ENCODE measurements at places on chromosomes 12 and 14.

GRCh38 chr14:55500219-55500701 lies 59.8 kb upstream of the TBPL2 start:
- no peak for DNase-seq

- no peak for DNase-seq
These were observed 87.0 kb downstream of the R3HDM2 start for GRCh38 chr12:57343703-57344378.

GRCh38 chr12:94648578-94648977 lies 1.8 kb downstream of the TMCC3 start:
- DNase-seq = no peak

GRCh38 chr12:39372929-39373328 lies 70.0 kb downstream of the KIF21A start:
- no peak for DNase-seq

DNA sequence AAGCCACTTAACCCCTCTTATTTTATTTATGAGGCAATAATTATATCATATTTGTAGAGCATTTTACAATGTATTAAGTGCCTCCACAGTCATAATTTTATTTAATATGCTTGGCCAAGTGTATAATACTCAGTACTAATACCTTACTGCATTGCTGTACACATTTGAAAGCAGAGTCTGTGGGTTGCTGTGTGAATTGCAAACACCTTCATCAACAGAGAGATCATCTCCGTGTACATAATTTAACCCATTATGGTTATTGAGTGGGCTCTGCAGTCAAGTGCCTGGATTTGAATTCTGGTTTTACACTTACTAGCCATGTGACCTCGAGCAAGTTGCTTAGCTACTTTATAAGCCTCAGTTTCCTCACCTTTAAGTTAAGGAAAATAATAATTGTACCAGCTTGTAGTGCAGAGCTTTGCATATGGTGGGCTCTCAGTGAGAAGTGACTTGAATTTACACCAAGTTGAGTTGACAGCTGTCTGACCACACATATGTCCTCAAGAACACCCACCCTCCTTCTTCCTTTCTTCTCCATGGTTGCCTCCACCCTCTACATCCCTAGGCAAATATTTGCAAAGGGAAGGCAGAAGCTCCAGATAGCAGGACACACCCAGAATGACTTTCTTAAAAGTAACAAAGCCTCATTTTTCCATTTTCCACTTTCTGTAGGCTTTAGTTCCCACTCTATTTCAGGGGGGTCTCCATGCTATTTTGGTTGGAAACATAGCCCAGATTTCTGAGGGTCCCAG lies 12.3 kb downstream of the CRACR2A start:
- no peak for DNase-seq

DNA sequence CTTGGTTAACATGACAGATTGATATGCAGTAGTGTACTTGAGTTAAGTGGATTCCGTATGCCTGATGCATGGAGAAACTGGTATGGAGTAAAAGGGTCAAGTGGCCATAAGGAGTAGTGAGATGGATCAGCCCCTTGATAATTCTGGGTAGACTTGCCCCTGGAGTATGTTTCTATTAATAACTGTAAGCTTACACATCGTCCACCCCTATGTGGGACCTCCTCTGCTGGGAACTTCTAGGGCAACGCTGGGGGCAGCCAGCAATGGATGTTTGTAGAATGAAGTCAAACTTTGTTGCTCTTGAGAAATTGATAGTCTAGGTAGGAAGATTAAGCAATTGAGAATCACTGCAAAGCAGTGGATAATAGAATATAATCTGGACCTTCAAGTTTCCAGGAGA lies 3.5 kb downstream of the C12orf75 start:
- DNase-seq = no peak

DNA sequence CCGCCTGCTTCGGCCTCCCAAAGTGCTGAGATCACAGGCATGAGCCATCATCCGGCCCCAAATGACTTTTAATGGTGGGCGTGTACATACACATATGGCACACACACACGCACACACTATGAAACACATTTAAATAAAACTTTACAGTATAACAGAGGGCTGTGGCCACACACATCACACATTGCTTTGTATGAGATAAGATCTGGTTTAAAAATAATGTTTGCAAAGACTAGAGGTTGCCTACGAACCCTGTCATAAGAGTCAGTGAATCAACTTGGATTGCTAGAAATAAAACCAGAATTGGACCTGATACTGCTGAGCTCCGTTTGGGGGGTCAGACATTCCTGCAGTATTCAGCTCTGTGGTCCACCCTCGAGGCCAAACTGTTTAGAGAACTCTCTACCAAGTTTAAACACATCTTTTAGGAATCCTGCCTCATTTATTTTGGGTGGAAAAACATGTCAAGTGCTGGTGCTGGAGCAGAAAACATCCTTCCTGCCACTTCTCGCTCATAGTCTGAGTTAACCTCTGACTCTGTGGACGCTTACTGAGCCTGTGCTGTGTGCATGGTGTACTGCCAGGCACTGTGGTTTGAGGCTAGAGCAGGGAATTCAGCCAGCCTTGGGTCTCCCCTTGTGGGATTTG lies 47.8 kb upstream of the EML1 start:
- no peak for DNase-seq

- no peak for DNase-seq
These were observed 380.8 kb downstream of the EGLN3 start for GRCh38 chr14:33569821-33570687.

DNA sequence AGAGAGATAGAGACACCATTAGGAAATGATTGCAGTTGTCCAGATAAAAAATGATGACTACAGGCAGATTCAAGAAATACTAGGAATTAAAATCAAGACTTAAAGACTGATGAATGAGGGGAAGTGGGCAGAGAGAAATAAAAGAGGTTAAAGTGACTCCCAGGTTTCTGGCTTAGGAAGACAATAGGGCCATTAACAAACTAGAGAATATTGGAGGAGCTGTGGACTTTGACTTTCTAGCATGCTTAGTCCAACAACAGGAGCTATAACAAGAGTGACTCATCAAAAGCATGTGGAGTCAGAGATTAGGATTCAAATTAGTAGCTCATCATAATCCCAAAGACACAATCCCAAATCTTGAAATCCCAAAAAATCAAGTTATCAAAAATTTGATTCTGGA lies 101.5 kb downstream of the BMP4 start:
- DNase-seq = no peak

DNA sequence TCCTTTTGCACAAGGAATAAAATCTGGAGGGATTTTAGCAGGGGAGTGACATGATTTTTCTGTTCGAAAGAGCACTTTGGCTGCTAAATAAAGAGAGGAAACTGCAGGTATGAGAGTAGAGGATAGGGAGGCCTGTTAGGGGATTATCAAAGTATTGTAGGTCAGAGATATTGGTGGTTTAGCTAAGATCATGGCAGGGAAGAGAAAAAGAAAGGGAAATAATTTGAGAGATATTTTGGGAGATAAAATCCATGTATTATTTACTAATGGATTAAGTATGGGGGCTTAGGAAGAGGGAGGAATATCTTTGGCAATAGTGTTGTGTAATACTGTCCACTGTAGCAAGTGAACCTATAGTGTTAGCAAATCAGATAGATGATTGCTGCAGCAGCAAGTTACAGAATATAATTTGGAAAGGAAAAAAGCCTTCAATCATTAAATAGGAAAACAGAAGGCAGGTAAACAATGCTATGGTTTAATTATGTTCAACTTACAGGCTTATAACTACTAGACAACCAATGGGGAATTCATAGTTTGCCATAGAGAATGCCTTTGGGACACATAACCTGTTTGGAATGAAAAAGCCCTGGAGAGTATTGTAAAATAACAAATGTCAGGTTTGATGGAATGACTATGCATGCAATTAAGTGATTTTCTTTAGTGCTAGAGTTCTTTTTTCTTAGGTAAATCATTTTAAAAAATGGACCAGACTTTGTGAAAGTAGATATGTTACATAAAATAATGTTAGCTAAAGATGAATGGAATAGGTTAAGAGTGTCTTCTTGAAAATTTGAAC lies 50.5 kb downstream of the ADIPOR2 start:
- DNase-seq = no peak

DNA sequence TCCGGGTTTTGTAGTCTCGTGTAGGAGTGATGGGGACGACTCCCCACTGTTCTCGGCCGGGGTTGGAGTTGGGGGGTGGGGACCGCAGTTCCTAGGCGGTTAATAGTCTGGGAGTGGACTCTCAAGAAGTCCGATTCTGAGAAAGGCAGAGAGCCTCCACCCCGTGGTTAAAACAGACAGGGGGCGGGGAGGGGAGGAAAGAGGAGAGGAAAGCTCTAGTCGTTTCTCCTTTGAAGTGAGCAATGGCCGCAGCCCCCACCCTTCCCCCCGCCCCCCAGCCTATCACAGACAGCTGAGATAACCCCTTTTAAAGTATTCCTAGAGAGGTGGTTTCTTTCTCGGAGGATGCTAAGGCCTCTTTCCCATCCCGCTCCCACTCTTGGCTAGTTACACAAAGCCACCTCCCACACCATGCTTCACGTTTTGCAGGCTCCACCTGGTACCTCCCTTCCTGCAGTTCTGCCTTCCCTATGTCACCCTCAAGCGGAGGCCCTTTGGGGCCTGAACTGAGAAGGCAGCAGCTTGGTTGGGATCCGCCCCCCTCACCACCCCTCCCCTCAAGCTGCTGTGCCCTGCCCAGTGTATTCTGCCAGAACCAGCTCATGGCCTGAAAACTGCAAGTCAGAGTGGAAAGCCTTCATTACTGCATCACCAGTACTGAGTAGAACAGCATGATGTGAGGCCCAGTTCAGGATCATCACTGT lies 853 bp downstream of the USP5 start:
- DNase-seq = no peak

GRCh38 chr14:80663541-80663940 lies 278.0 kb downstream of the CEP128 start:
- DNase-seq = no peak

DNA sequence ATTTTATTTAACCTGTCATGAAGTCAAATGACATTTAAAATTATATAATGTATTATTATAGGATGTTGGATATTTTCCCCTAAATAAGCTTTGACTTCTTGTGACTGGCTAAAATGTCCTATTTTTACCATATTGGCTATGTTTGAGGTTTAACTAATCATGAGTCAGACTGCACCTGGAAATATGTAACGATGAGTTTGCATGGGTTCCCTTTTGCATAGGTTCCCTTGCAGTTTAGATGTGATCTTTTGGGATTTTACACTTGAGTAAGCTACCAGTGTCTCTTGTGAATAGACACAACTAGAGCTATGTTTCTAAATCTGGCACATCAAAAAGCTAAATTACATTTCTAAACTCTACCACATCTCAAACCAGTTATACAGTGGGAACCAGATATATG lies 5.2 kb downstream of the PDZRN4 start:
- DNase-seq = no peak

GRCh38 chr12:80442426-80443222 lies 1.4 kb upstream of the PTPRQ start:
- DNase-seq = no peak

GRCh38 chr12:18754124-18754707 lies 16.3 kb downstream of the CAPZA3 start:
- no peak for DNase-seq

DNA sequence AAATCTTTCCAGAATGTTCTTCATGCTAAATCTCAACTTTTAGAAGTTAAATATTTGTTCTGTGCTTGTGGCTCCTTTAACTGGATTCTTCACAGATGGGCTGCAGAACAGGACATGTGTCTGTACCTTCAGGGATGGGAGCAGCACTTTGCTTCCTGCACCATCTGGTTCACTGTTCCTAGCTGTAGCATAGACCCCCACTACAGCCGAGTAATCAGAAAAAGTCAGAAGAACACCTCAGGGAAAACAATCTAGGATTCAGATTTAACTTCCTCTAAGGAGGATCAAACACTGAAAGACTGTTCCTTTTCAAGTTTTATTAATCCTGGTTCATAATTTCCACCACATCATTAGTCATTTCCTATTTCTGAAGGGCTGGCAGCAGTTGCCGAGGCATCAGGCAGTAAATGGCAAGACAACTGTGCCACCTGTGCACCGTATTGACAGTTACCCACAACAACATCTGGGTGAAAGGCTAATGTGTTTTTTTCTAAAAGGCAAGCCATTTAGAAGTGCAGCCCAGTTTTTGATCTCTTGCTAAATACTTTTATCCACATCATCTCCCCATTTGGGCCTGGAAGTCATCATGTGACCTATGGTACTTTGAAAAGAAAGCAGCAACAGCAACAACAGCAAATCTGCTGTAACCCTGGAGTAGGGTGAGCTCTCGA lies 212.8 kb upstream of the BMP4 start:
- DNase-seq = no peak

DNA sequence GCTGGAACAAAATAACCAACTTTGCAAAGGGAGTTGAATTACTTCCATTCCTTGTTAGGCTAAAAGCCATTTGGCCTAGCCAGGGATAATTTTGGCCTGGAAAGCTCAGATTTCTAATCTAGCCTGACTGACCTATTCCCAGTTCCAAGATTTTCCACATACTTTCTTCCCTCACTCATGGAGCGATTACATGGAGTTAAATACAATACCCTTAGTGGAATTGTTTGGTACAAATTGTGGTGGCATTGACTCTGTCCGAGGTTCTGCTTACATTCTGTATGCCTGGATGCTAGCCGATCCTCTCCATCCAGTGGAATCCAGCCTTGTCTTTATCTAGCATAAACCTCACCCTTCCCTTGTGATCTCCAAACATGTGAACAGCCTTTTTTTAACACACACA lies 965.1 kb downstream of the DIO2 start:
- DNase-seq = no peak

DNA sequence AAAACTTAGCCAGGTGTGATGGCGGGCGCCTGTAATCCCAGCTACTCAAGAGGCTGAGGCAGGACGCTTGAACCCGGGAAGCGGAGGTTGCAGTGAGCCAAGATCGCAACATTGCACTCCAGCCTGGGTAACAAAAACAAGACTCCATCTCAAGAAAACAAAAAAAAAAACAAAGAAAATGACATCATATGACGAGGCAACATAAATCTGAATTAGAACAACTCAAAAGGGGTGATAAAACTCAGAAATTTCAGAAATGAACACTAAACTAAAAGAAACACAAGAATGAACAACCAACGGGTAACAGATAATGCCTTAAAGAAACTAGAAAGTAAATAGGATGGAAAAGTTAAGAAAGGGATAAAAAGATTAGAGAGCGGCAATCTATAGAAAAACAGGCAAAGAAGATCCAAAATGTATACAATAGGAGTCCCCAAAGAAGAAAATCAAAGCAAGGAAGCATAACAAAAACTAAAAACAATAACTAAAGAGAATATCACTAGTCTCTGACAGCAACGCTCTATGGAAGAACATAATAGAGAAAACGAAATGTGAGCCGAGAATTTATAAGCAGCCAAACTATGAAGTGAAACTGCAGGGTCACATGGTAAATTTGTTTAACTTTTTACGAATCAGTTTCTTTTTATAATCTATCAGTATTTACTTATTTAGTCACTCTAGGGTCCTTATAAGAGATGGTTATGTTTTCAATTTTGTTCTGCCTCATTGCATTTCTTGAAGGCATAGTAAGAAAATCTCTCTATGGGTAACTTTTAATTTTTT lies 45.7 kb downstream of the SPPL3 start:
- no peak for DNase-seq

- DNase-seq = no peak
These were observed 66.3 kb downstream of the CKB start for GRCh38 chr14:103456167-103456835.

DNA sequence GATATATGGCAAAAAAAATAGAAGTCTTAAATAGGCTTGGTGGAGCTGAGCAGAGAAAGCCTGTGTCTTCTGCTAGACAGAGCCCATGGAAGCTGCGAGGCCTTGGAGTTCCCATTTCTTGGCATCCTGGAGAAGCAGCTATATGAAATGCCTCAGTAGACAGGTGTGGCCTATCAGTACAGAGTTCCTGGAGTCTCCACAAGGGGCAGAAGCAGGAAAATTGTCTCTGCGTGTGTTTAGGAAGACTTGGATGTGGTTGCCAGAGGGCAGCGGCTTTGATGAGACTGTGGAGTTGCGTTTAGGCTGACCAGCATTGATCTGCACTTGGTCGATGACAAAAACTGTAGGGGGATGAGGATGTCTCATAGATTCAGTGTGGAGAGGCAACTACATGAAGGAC lies 334.5 kb upstream of the SEL1L start:
- no peak for DNase-seq

Measured in anterior cingulate cortex (tissue), 58 donors.